H4 (cell line): ENCODE measurements at places on chromosomes 1 and 21. TPM values are rescaled to one million over a fixed set of nuclear protein-coding genes. Genes with fewer than 3 reads are reported as not detected.

OPRD1 gene
- total RNA-seq = not detected in 2 replicates

AZIN2 gene
- total RNA-seq = 3.9 and 5.8 TPM in 2 replicates

AIRE gene
- not detected in 2 replicates for total RNA-seq

TFAP2E gene
- total RNA-seq = not detected in 2 replicates

DTL gene
- total RNA-seq = 33.2 and 34.5 TPM in 2 replicates

NLRP3 gene
- total RNA-seq = 0.50 TPM in 1 of 2 replicates, not detected in the other

SYF2 gene
- 45.7 and 46.9 TPM in 2 replicates for total RNA-seq

TFF2 gene
- total RNA-seq = not detected in 2 replicates

SELL gene
- total RNA-seq = 5.0 and 5.1 TPM in 2 replicates

OR2L3 gene
- total RNA-seq = not detected in 2 replicates

REG4 gene
- total RNA-seq = not detected in 2 replicates

A3GALT2 gene
- not detected in 2 replicates for total RNA-seq

DNA sequence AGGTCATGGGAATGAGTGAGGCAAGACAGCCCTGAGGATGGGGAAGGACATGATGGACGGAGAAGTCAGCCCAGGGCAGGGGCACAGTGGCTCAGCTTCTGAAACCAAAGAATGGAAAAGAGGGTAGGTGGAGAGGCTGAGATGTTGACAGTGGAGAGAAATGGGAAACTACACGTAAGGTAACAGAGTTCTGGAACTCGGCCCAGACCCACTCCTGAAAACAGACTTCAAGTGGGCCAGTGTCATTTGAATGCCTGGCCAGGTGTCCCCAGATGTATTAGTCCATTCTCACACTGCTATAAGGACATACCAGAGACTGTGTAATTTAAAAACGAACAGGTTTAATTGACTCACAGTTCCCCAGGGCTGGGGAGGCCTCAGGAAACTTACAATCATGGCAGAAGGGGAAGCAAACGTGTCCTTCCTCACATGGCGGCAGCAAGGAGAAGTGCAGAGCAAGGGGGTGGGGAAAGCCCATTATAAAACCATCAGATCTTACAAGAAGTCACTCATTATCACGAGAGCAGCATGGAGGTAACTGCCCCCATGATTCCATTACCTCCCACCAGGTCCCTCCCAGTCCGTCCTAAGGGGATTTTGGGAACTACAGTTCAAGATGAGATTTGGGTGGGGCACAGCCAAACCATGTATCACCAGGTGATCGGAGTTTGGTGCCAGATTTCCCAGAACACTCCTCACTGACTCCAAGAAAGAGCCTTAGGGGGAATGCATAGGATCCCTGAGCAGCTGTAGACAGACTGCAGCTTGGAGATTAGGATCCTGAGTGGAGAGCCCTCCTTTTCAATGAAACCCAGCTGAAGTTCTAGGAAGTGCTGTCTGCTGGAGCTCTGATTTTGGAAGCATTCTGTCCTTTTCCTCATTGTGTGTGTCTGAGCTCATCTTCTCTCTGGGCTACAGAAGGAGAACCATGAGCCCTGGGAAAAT, 40.3 kb downstream of the FHAD1 start:
- no peak for DNase-seq

GRCh38 chr1:208688656-208689315, 444.6 kb upstream of the PLXNA2 start:
- no peak for DNase-seq

DNA sequence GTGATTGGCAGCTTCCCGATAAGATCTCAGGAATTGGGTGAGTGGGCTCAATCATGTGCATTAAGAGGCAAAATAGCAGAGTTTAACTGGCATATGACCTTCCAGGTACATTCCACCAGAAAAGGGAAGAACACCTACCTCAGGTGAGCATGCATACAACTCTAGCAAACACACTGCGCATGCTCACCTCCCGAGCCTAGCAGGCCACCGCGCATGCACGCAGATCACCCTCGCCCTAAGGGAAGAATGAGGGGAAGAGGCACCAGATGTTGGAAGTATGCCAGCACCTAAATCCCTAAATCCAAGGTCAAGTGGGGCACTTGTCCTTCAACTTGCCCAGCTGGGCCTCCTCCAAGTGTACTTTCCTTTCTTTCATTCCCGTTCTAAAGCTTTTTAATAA, 23.6 kb upstream of the CBR3 start:
- no peak for DNase-seq

- peak; percentile 51 for DNase-seq
Observed at GRCh38 chr1:224377676-224378006, 21.0 kb downstream of the CNIH4 start.

- DNase-seq = no peak
Observed at GRCh38 chr1:171210355-171210754, 25.3 kb downstream of the FMO2 start.

GRCh38 chr1:26047278-26047874, 1.5 kb upstream of the SLC30A2 start:
- no peak for DNase-seq

GRCh38 chr1:100927276-100927675, 31.4 kb downstream of the SLC30A7 start:
- DNase-seq = no peak

DNA sequence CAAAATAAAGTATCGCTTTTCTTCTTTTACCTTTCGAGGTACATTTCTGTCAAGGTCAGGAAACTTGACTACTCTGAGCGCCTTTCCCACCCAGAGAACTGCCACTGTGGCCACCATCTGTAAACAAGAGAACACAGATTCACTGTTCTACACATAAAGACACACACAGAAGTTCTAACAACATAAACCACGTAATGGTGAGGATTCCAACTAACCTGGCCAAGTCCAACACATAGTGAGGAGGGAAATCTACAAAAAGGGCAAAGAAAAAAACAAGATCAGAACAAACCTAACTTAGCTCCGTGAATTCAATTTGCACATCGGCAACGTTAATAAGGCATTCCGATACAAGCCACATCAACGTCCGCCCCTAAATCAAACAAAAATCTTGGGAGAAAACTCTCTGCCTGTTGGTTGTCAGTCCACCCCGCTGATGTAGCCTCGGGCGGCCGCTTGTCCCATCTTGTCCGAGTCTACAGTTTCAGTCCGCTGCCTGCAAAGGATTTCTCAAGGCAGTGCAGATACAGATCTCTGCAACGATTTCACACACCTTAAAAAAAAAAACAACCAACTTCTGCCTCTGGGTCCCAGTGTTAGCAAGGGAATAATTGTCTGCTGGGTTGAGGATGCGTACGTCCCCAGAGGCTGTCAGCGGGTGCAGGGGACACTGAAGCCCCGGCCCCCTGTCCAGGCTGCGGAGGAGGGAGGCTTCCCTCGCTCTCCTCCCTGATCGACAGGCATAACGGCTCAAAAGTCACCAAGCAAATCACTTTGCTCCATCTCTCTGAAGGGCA, 1.0 kb downstream of the SLC35D1 start:
- DNase-seq = peak; percentile 16

- no peak for DNase-seq
Observed at GRCh38 chr1:240338837-240339236, 247.2 kb downstream of the FMN2 start.

DNA sequence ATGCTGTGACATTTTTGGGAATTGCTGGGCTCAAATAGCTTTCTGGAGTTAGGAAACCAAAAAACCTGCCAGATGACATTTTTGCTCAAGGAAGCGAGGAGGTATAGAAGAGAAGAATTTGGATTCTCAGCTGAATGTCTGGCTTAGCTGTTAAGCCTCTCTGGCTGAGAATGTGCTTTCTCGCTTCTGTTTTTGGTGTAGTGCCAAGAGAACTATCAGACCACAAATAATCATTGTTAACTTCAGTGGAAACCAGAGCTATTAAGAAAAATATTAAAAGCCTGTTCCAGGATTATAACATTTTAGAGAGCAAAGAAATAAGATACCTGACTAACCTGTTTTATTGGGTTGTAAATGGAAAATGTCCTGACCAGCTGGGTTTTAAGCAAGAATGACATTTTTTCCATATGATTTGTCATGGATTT, 39.5 kb upstream of the DIPK1A start:
- no peak for DNase-seq

GRCh38 chr1:2270260-2271100, 42.4 kb downstream of the SKI start:
- DNase-seq = no peak

GRCh38 chr1:192506741-192507155, 68.8 kb upstream of the RGS1 start:
- peak; percentile 19 for DNase-seq

GRCh38 chr1:111249960-111250359, 22.4 kb downstream of the CHI3L2 start:
- no peak for DNase-seq

DNA sequence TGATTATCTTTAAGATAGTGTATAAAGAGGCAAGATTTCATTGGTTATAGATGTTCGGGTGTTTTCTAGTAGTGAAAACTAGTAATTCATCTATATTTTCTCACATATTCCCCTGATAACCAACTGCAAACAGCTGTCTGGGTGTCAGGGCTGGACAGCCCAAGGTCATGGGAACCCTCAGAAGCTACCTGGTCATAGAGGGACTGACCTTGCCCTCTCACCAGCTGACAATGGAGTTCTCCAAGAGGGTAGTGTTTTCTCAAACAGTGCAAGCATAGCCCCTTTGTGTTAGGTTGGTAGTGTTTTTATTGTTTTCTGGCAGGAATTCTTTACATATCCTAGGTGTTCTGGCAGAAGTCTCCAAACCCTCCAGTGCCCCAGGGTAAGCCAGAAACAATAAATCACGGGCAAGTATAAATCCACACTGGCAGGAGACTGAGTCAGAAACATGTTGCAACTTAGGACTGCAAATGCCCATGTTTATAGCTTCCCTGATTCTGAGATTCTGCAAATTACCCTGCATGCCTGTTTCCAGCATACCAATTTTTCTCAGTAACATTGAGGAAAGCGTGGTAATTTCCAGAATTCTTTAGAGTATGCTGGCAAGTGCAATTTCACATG, 82.8 kb upstream of the ATP1A1 start:
- DNase-seq = peak; percentile 6

DNA sequence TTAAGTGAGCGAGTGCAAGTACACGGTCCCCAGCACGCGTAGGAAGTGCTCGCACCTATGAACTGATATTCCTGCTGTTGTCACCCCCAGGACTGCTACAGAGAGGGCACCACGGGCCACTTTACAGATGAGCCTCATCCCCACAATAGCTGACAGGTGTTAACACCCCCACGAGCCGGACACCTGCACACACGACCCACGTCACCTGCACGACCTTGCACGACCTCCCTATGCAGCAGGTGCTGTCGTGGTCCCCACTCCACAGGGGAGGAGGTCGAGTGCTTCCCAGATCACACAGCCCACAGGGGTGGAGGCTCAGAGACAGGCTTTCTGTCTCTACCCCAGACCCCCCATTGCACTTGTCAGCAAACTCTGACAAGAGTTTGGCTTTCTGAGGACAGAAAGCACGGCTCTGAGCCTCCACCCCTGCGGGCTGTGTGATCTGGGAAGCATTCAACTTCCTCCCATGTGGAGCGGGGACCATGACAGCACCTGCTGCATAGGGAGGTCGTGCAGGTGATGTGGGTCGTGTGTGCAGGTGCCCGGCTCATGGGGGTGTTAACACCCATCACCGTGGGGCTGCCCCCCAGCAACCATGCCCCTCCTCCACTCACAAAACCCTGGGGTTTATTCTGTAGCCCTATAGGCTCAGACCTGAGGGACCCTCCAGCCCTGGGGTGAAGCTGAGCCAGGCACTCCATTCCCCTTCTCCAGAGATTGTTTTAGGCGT, 80.8 kb downstream of the MATN1 start:
- no peak for DNase-seq

GRCh38 chr1:40300651-40301050, 16.4 kb downstream of the COL9A2 start:
- no peak for DNase-seq

DNA sequence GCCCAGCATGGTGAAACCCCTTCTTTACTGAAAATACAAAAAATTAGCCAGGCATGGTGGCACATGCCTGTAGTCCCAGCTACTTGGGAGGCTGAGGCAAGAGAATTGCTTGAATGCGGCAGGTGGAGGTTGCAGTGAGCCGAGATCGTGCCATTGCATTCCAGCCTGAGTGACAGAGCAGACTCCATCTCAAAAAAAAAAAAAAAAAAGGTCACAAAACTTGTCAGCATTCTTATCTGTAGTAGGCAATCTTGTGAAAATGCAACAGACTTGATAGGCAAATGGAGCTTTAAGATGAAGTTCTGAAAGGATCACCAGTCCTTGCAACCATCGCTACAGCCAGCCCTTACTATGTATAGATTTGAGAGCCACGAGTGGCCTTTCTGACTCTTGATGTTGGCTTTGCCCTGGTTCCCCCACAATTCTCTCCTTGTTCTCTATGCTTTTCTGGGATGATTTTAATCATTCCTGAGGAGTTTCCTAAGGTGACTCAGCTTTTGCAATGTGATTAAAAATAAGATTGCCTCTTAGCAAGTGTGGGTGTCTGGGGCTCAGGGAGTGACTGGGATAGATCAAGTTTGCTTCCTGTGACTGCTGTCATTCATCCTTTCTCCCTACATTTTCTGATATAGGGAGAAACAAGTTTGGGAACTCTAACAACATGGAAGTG, 7.1 kb upstream of the MAP1LC3C start:
- DNase-seq = no peak

- DNase-seq = no peak
Observed at GRCh38 chr1:63046539-63046938, 262.6 kb downstream of the ATG4C start.

GRCh38 chr21:37098751-37099150, 25.7 kb downstream of the TTC3 start:
- DNase-seq = no peak

- DNase-seq = no peak
Observed at GRCh38 chr1:156284757-156285156, 632 bp downstream of the TMEM79 start.

- no peak for DNase-seq
Observed at GRCh38 chr1:113303267-113303666, 87.0 kb upstream of the MAGI3 start.

GRCh38 chr1:97976801-97977200, 56.0 kb upstream of the DPYD start:
- no peak for DNase-seq

DNA sequence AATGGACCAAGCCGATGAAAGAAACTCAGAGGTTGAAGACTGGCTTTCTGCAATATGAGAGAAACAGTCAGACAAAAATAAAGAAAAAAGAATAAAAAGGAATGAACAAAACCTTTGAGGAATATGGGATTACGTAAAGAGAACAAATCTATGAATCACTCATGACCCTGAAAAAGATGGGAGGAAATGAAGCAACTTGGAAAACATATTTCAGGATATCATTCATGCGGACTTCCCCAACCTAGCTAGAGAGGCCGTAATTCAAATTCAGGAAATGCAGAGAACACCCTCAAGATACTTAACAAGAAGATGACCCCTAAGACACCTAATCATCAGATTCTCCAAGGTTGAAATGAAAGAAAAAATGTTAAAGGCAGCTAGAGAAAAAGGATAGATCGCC, 705.3 kb upstream of the CHRM3 start:
- no peak for DNase-seq

GRCh38 chr1:1318131-1318652, 6.3 kb downstream of the INTS11 start:
- DNase-seq = peak; percentile 91

DNA sequence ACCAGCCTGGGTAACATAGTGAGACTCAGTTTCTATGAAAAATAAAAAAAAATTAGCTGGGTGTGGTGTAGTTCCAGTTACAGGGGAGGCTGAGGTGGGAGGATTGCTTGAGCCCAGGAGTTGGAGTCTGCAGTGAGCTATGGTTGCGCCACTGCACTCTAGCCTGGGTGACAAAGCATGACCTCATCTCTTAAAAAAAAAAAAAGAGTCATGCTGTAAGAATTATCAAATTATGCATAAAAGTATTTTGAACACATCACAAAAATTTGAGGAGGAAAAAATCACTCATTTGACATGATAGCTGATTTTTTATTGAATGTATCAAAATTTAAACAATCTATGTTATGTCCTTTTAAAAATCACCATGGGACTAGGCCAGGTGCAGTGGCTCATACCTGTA, 17.8 kb downstream of the CCDC30 start:
- no peak for DNase-seq

GRCh38 chr1:44973645-44974044, 12.8 kb downstream of the EIF2B3 start:
- DNase-seq = no peak
